ENCODE measurements at places on chromosomes 13 and 19.

- peak; percentile 7 for DNase-seq
These were observed 24.4 kb upstream of the MYCBP2 start for GRCh38 chr13:77351315-77351714.

- DNase-seq: no peak
These were observed 15.1 kb upstream of the KATNAL1 start for GRCh38 chr13:30322428-30322827.

GRCh38 chr13:65638572-65639168, 1591.5 kb downstream of the PCDH9 start:
- DNase-seq: peak; percentile 79

GRCh38 chr19:2663920-2664571, 38.4 kb downstream of the GNG7 start:
- peak; percentile 47 for DNase-seq

DNA sequence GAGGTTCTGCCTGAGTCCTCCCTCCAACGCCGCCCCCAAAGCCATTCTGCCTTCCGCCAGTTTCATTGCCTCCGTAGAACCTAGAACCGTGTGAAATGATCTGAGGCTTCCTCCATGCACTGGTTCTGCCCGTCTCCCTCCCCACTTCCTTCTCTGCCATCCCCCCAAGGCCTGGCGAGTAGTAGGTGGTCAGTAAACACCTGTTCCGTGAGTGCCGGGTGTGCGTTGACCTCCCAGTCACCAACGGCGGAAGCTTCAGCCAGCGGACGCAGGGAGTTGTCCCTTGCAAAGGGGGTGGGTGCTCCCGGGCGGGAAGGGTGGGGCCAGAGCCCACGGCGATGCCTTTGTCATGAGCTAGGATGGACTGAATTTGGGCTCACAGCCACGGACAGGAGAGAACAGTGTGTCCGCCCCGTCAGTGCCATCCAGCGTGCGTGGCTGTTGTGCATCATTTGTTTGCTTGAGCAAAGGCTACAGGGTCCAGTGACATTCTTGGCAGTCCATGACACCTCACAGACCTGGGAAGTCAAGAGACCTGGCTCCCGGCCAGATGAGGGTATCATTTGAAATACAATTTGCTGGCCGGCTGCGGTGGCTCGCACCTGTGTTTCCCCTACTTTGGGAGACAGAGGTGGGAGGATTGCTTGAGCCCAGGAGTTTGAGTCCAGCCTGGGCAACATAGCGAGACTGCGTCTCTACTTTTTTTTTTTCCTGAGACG, 43.1 kb downstream of the NFIC start:
- DNase-seq: no peak

DNA sequence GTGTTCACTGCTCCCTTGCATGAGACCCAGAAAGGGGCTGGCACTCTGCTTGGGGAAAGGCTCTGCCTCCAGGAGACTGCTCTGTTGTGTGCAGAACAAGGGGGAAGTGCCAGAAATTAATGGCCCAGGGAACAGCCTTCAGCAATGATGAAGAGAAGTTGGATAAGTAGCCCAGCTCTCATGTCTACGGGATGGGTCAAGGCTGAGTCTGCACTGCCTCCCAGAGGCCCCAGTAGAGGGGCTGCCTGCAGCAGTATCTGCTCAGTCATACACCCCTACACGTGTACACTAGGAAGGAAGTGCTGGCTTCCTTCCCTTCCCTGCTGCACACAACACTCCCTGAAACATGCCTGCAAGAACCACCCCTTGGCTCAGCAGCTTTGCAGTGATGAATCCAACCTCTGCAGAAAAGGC, 54.6 kb upstream of the URI1 start:
- peak; percentile 85 for DNase-seq

- no peak for DNase-seq
These were observed 2.9 kb downstream of the LILRA2 start for GRCh38 chr19:54576411-54576976.

DNA sequence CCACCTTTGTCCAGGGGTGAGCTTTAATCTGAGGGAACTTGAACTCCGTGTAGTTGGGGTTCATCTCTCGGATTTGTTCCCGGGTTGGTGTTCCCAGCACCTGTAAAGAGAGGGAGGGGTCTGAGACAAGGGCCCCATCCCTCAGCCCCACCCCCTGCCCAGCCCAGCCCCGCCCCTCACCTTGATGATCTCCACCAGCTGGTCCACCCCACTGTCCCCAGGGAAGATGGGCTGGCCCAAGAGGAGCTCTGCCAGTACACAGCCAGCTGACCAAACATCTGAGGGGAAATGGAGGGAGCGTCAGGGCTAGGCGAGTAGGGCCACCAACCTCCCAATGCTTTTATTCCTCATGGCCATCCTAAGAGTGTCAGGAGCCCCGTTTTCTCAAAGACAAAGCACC, 9.3 kb downstream of the GSK3A start:
- DNase-seq: no peak

DNA sequence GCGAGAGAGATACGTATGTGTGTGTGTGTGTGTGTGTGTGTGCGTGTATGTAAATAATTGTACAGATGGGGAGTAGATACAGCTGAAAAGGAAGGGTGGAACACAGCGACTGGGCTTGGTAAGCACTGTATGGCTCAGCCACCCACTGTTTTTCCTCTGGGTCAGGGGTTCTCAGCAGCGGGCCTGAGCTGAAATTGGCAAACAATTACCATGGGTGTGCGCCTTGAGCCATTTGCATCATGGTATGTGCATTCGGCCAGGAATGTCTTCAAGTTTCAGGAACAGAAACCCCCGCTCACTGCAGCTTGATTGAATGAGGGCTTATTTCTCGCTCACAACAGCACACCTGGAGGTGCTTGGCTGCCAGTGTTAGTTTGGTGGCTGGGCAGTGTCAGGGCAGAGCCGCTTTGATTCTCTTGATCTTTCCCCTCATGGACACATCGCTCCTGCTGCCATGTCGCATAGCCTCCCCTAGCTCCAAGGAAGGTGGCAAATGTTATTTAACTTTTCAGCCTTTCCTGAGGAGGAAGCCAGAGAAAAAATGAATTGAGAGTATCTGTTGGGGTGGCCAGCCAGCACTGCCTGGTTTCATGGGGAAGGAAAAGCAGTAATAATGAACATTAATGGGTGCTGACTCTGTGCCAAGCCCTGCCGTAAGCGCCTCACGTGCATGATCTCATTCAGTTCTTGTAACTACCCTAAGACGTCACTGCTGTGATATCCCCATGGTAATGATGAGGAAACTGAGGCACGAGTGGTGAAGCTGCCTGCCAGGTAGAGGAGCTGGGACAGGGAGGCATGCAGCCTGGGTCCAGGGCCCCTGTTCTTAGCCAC, 126.9 kb downstream of the SIPA1L3 start:
- DNase-seq: no peak
